ENCODE measurements at places on chromosomes 3 and 15.

DNA sequence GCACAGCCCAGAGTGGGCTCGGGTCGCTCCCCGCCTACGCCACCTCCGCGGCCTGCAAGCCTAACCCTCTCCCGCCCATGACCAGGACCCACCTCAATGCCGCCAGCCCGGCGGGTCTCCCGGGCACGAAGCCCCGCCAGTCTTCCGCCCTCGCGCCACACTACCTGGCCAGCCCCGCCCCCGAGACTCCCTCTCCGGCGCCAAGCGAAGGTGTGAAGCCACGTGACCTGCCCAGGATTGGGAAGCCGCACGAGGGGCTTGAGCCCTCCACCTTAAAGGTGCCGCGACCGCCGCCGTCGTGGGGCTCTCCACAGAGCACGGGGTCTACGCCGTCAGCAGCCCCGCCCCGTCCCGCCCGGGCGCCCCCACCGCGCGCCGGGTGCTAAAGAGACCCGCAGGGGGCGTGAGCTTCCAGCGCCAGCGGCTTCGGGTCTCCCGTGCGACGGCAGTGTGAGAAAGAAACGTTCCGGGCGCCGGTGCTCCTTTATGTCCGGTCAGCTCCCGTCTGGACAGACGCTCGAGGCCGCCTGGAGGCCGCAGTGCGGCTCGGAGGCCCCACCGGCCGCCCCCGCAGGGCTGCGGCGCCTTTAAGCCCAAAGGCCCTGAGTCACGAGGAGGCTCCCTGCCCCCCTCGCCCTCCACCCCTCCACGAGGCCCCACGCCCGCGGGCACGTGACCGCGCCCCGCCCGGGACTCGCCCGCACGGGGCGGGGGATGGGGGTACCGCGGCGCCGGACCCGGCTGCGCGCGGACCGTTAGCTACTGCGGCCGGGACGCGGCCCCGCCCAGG lies at the start of gene CPEB1:
Gene CPEB1 (minus strand): TSS at position 319 of the 790 bp plus-strand sequence. CDS start 18,904 bp downstream, outside the sequence.
- peaks cover 70% of the 10 kb centered on the region for H3K27me3 ChIP-seq
- no peak within 1 kb of the TSS for H3K27ac ChIP-seq
- no peaks in the 10 kb centered on the region for H3K36me3 ChIP-seq
- peak within 1 kb of the TSS; percentile 55 for H3K4me3 ChIP-seq
- H3K4me1 ChIP-seq = peaks cover 19% of the 10 kb centered on the region
- DNase-seq = peak; percentile 15

GRCh38 chr3:194474675-194475074 lies 12.1 kb downstream of the ATP13A3 start:
- H3K27ac ChIP-seq = no peak overlapping the region
- H3K36me3 ChIP-seq = peaks cover 40% of the 10 kb centered on the region
- H3K4me3 ChIP-seq = no peak overlapping the region
- no peaks in the 10 kb centered on the region for H3K27me3 ChIP-seq

- no peaks in the 10 kb centered on the region for H3K27me3 ChIP-seq
- no peak for DNase-seq
- no peak overlapping the region for H3K4me3 ChIP-seq
- peak overlapping the region; percentile 27 for H3K27ac ChIP-seq
- no peaks in the 10 kb centered on the region for H3K36me3 ChIP-seq
- no peaks in the 10 kb centered on the region for H3K4me1 ChIP-seq
Observed at GRCh38 chr3:15606434-15606891, 4.9 kb downstream of the BTD start.

DNA sequence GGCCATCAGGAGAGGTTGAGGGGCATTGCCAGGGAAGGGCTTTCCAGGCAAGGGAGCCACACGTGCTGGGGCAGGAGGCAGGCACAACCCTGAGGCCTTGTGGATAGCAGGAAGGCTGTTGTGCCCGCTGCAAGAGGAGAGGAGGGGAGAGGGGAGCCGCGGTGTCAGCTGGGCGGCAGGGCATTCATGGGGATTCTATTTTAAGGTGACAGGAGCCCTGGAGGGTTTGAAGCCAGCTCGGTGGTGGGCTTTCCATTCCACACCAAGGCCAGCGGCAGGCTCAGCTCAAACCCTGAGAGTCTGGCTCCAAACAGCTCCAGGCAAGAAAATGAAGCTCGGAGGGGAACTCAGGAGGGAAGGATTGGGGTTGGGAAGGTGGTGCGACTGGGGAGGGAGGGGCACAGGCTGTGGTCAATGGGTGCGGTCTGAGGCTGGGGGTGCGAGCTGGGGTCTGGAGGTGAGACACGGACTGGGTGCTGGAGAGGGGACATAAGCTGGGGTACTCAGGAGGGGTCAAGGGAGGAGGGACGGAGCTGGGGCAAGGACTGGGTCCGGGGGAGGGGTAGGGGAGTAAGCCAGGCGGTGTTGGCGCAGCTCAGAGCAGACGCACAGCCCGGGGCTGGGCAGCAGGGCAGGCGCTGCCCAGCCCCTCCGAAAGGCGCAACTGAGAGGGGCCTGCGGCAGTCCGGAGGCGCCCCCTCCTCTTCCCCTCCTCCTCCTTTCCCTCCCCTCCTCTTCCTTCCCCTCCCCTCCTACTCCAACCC lies 43.4 kb downstream of the TPRA1 start:
- peaks cover 37% of the 10 kb centered on the region for H3K27me3 ChIP-seq
- no peak for DNase-seq
- H3K4me1 ChIP-seq = peaks cover 10% of the 10 kb centered on the region

DNA sequence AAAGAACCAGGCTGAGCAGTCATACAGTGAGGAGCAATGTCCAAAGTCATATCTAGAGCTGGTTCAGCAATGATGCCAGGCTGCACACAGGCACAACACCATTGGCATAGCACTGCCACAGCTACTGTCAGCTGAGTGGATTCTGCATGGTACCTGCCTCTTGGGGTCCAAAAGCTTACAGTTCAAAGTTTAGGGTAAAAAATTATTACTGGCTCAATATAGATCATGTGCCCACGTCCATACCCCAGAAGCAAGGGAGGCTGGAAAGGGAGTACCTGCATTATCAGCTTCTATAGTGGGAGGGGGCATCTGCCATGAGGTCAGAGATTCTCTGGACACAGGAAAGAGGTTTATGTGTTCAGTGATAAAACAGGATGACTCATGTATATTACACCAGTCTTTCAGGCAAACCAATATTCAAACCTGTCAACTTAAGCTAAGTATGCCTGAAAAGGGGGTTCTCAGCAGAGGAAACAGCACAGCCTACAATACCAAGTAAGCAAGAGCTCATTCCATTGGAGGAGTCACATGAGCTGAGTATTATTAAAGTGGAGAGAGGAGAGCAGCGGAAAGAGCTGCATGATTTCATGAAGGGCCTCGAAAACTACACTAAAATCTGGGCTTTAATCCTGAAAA lies 99.0 kb downstream of the ANO10 start:
- no peak overlapping the region for H3K27ac ChIP-seq
- no peak overlapping the region for H3K4me3 ChIP-seq
- H3K4me1 ChIP-seq = peaks cover 1% of the 10 kb centered on the region
- DNase-seq = peak; percentile 26
- H3K27me3 ChIP-seq = no peaks in the 10 kb centered on the region

GRCh38 chr3:119161240-119161639 lies 12.2 kb upstream of the UPK1B start:
- no peak overlapping the region for H3K4me3 ChIP-seq
- H3K27me3 ChIP-seq = no peaks in the 10 kb centered on the region
- DNase-seq = no peak
- no peaks in the 10 kb centered on the region for H3K36me3 ChIP-seq
- no peak overlapping the region for H3K27ac ChIP-seq

DNA sequence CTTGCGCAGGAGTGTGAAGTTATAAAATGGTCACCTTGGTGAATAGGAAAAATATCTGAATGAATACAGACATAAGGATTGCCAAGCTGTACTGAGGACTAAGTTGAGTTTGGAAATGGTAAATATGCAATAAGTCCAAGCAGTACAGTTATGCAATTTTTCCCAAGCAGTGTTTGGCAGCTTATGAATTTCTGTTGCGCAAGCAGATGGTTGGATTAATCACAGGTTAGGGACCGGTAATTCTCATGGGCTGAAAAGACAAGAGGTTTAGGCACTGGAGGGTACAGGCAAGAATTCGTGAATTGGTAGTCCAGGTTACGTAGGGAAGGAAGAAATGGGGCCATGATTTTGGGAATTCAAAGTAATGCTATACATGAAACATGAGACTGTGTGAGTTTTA lies 210.3 kb downstream of the RAP2B start:
- DNase-seq = no peak
- no peak overlapping the region for H3K27ac ChIP-seq
- no peak overlapping the region for H3K4me3 ChIP-seq
- H3K4me1 ChIP-seq = no peaks in the 10 kb centered on the region

GRCh38 chr3:183153210-183153950 lies 9.2 kb downstream of the LAMP3 start:
- H3K36me3 ChIP-seq = no peaks in the 10 kb centered on the region
- no peak overlapping the region for H3K27ac ChIP-seq
- H3K4me1 ChIP-seq = no peaks in the 10 kb centered on the region

DNA sequence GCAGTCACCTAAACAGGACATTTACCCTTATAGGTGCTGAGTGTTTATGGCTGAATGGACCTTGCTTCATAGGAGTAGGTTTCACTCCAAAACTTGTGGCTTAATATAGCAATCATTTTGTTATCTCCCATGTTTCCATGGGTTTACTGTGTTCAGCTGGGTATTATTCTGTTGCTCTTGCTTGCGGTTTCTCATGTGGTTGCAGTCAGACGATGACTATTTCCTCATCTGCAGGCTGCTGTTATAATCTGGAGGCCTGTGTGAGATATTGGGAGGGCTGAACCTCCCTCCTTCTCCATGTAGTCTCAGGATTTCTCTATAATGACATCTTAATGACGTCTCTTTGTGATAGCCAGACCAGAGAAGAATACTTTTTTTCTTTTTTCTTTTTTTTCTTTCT lies 98.1 kb downstream of the ZPLD1 start:
- H3K27ac ChIP-seq = no peak overlapping the region
- no peaks in the 10 kb centered on the region for H3K4me1 ChIP-seq

GRCh38 chr15:51114437-51115119 lies 19.9 kb upstream of the TNFAIP8L3 start:
- H3K27ac ChIP-seq = no peak overlapping the region
- no peaks in the 10 kb centered on the region for H3K27me3 ChIP-seq
- no peak overlapping the region for H3K4me3 ChIP-seq
- DNase-seq = no peak

DNA sequence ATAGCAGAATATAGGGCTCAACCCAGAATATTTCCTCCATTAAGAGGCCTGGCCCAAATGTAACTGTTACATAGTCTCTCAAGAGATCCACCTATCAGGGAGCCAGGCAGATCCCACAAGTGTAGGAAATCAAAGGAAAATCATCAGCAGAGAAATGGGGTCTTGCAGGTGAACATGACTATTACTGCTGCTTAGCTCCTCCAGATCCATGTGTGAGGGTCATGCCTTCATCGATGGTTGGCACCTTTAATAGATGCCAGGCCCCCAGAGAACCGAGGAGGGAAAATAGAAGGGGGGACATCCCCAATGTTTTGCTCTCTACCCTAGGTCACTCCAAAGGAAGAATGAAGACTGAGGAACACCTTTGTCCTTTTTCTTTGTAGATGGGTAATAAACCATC lies 1029.9 kb upstream of the CADM2 start:
- no peak overlapping the region for H3K27ac ChIP-seq
- peak overlapping the region; percentile 18 for H3K4me3 ChIP-seq
- H3K36me3 ChIP-seq = no peaks in the 10 kb centered on the region
- no peak for DNase-seq
- H3K4me1 ChIP-seq = no peaks in the 10 kb centered on the region

DNA sequence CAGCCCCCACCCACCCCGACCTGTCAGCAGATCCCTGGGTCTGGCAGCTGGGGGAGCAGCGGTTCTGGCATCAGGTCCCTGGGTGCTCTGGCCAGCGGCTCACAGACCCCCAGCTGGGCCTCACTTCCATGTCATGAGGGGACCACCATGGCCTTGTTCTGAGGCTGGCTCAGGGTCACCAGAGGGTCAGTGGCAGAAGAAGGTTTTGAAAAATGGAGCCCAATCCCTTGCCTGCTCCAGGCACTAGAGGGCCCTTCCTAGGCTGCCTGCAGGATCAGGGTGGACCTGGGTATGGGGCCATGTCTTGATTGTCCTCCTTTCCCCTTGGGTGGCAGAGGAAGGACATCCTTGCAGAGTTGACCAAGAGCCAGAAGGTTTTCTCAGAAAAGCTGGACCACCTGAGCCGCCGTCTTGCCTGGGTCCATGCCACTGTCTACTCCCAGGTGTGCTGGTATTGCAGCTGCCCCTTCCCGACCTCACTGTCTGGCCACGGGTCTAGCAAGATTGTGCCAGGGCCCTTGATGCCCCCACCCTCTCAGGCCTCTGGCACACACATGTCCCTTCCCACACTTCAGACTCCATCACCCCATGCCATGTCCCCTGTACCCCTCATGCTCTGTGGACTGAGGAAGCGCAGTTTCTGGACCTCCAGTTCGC lies 12.9 kb downstream of the AMIGO3 start:
- H3K4me1 ChIP-seq = peaks cover 22% of the 10 kb centered on the region
- peaks cover 45% of the 10 kb centered on the region for H3K36me3 ChIP-seq
- no peak overlapping the region for H3K4me3 ChIP-seq
- no peaks in the 10 kb centered on the region for H3K27me3 ChIP-seq
- DNase-seq = no peak

- peaks cover 4% of the 10 kb centered on the region for H3K36me3 ChIP-seq
- no peak overlapping the region for H3K4me3 ChIP-seq
- no peak for DNase-seq
- peaks cover 3% of the 10 kb centered on the region for H3K4me1 ChIP-seq
- H3K27me3 ChIP-seq = no peaks in the 10 kb centered on the region
- no peak overlapping the region for H3K27ac ChIP-seq
Observed at GRCh38 chr15:68281008-68281407, 3.5 kb downstream of the FEM1B start.

DNA sequence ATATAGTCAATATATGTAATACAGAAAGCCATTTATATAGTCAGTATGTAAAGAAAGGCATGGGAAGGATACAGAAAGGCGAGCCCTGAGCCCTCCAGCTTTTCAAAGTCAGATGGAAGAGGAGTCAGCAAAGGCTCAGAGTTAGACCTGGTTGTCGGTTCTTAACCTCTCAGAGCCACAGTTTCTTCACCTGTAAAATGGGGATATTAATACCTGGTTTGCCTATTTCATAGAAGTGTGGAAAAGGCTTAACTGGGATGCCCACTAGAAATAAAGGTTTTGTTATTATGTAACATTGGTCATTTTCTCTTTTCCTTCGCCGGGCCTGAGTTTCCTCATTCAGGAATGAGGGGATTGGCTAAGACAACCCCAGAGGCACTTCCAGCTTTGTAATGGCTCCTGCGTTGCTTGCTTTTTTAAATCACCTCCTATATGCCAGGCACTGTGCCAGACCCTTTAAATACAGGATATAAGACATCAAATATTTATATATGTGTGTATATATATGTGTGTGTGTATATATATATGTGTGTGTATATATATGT lies 2.4 kb downstream of the CRELD1 start:
- H3K36me3 ChIP-seq = peaks cover 17% of the 10 kb centered on the region
- no peak for DNase-seq
- H3K27me3 ChIP-seq = no peaks in the 10 kb centered on the region
- no peak overlapping the region for H3K27ac ChIP-seq

- H3K36me3 ChIP-seq = no peaks in the 10 kb centered on the region
- H3K4me3 ChIP-seq = no peak overlapping the region
- H3K27ac ChIP-seq = no peak overlapping the region
- no peaks in the 10 kb centered on the region for H3K4me1 ChIP-seq
- DNase-seq = no peak
- H3K27me3 ChIP-seq = peaks cover 5% of the 10 kb centered on the region
Observed at GRCh38 chr15:72944565-72944964, 107.7 kb upstream of the NEO1 start.
